ENCODE measurements at places on chromosomes 12 and 14.

GRCh38 chr12:120404271-120404670, 33.6 kb upstream of the COX6A1 start:
- DNase-seq, result no peak

GRCh38 chr14:79575032-79575431, 636.3 kb downstream of the DIO2 start:
- DNase-seq, result no peak

GRCh38 chr12:24232531-24232930, 283.1 kb upstream of the SOX5 start:
- DNase-seq, result no peak

DNA sequence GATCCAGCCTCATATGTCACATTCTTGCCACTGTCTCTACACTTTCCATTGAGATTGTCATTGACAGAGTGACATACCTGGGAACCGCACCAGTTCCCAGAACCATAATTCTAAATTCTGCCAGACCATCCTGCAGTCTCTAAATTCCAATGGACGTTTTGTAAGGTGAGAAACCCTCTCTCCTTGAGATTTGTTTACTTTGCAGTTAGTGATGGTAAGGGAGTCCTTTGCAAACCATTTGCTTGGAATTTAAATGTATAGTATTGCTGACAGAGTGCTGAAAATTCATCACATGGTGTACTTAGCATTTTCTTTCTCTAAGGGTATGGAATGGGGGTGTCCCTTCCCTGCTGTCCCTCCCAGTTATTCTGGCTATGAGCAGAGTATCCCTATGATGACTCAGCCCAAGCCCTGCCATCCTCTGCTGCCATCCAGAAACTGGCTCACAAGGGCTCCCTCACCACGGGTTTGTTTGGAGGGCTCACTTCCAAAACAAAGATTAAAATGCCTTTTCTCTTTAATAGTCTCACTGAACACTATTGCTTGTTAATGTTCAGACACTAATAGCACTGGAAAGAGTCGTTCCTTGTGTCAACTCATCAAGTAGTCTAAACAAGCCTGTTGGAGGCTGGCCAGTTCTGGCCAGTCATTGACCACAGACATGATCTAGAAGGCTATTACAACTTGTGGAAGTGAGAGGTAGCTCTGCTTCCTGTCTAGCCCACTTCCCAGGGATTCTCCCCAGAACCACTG, 129.0 kb upstream of the HMGA2 start:
- DNase-seq, result peak; percentile 15

DNA sequence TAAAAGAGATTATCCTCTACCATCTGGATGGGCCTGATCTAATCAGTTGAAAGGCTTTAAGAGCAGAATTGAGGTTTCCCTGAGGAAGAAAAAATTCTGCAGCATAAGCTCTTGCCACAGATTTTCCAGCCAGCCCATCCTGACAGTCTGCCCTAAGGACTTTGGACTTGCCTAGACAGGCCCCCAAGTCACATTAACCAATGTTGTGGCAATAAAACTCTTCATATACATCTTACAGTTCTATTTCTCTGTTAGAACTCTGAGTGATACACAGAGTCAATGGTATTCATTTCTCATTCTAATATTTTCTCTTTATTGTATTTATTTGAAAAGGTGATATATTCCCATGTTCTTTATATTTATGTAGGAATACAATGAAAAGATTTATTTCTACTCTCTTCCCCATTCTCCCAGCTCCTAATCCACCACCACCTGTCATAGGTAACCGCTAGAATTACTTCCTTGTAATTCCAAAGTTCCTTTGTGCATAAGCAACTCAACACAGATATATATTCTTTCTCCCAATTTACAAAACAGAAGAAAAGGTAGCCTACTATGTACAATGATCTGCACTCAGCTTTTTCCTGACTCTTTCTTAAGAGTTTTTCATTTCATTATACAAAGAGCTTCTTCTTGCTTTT, 182.1 kb downstream of the CAPZA3 start:
- DNase-seq, result no peak

GRCh38 chr12:107663277-107663676, 22.3 kb upstream of the PWP1 start:
- DNase-seq, result no peak

DNA sequence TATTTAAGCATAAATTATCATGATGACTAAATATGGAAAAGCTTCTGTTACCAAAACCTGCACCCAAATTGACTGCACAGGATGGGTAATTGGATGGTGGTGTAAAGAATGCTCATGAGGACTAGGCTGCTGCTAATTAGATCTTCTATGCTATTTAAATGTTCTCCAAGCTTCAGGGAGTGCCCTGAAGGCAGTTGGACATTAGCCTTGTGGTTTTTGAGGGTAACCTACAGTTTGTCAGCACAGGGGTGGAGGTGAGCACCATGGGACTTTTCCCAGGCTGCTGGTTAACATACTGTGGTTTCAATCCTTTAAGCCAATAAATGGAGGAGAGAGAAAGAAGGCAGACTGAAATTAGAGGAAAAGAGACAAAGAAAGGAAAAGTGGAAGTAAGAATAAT, 145.0 kb downstream of the WIF1 start:
- DNase-seq, result no peak

DNA sequence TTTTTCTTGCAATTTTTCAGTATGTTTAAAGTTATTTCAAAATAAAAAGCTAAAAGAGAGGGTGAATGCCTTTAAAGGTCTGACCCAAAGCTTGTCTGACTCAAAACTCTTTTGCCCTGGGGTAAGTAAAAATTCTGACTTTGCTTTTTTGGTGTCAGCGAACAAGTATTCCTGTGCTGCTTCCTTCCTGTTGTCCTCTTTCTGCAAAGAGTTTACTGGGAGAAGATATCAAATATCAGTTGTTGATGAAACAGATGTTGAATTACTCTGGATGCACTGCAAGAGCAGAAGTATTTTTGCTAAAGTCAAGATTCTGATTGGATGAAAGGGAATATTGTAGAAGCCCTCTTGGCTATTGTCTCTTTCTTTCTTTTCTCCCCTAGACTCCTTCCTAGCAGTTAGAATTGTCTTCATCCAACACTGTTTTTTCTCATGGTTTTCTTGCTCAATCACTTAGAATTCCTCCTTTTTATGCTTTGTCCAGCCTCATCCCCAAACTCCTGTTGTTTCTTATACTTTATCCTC, 62.0 kb downstream of the DACT1 start:
- no peak for DNase-seq

GRCh38 chr14:25750436-25750835, 700.5 kb upstream of the STXBP6 start:
- DNase-seq, result no peak

- DNase-seq, result no peak
Observed at GRCh38 chr12:119594399-119594730, 791 bp downstream of the TMEM233 start.

GRCh38 chr12:105257321-105257728, 21.4 kb upstream of the APPL2 start:
- no peak for DNase-seq

DNA sequence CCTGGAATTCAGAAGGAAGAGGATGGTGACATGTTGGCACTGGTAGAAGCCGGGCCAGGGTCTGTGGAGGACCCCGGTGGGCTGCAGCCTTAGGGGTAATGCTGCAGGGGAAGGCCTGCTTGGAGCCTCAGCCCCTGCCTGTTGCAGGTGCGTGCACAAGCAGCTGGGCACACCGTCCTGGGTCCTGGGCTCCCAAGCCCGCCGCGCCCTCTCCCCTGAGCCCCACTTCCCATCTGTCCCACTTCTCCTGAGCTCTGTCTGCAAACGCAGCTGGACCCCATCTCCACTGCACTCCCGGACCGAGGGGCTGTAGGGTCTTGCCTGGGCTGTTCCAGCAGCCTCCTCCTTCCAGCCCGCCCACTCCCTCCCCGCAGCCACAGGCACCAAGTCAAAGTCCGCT, 116.8 kb downstream of the GLT1D1 start:
- DNase-seq, result no peak

GRCh38 chr14:44830371-44830770, 131.4 kb downstream of the KLHL28 start:
- DNase-seq, result no peak

DNA sequence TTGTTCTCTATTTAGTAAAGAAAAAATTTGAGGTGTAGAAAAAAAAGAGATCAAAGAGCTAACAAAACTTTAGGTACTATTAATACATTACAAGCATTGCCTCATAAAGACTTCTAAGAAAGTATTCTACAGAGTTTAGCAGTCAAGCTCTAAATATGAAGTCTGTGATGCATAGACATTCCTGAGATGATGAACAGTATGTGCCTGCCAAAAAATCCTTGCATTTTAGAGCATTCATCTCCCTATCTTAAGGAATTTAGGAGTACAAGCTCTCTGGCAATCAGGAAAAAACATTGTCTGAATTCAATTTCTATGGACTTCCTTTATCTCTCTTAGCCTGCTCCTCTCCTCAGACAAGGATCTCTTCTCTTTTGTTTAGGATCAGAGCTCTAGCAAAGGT, 202.6 kb upstream of the LRFN5 start:
- peak; percentile 91 for DNase-seq

DNA sequence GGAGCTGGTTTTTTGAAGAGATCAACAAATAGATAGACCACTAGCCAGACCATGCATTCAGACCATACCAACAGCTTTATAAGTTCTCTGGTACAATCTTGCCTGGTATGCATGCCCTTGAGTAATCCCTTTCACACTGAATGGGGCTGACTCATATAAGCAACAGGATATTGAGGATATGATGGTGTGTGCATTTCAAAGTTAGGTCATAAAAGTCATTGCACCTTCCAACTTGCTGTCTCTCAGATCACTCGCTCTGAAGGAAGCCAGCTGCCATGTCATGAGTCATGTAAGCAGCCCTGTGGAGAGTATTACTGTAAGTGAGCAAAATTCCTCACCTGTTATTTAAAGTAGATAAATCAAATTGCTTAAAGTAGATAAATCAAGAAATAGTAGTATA, 45.0 kb upstream of the OR6J1 start:
- peak; percentile 30 for DNase-seq

DNA sequence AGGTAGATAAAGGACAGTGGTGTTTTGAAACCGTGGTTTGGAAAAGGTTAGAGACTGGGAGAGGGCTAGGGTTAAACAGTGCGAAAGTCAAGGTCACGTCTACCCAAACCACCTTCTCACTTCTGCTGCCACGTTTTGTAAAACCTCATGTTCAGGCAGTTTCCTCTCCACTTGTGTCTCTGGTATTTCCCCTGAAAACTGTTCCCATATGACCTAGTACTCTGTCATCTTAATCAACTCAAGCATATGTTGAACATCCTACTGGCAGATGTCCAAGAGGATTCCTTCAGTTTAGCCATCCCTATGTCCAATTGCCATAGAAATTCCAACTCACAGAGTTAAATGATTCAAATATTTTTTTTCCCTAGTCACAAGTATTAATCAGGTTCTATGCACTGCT, 17.4 kb downstream of the CLEC4C start:
- no peak for DNase-seq

DNA sequence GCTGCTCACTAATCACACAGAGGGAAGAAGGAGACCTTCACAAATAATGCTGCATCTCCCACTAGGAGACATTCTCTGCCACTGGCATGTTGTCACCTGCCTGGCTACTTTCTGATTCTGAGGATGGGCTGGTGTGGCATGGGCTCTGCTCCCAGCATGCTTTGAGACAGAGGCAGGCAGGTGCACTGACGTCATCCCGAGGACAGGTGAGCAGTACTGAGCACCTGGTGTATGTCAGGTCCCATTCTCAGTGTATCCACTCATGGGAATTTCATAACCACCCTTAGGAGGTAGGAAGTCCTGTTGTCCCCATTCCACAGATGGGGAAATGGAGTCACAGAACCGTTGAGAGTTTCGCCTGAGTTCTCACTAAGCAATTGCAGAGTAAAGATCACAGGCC, 597.9 kb downstream of the VRK1 start:
- no peak for DNase-seq

- DNase-seq, result no peak
Observed at GRCh38 chr12:75872762-75873161, 158.8 kb downstream of the PHLDA1 start.

GRCh38 chr12:77070800-77071449, 5.6 kb upstream of the E2F7 start:
- DNase-seq, result no peak

- no peak for DNase-seq
Observed at GRCh38 chr14:88044776-88045446, 40.0 kb downstream of the GPR65 start.

- no peak for DNase-seq
Observed at GRCh38 chr12:79687711-79688260, 3.0 kb downstream of the PAWR start.

GRCh38 chr12:43214166-43214565, 337.8 kb downstream of the ADAMTS20 start:
- DNase-seq, result no peak

DNA sequence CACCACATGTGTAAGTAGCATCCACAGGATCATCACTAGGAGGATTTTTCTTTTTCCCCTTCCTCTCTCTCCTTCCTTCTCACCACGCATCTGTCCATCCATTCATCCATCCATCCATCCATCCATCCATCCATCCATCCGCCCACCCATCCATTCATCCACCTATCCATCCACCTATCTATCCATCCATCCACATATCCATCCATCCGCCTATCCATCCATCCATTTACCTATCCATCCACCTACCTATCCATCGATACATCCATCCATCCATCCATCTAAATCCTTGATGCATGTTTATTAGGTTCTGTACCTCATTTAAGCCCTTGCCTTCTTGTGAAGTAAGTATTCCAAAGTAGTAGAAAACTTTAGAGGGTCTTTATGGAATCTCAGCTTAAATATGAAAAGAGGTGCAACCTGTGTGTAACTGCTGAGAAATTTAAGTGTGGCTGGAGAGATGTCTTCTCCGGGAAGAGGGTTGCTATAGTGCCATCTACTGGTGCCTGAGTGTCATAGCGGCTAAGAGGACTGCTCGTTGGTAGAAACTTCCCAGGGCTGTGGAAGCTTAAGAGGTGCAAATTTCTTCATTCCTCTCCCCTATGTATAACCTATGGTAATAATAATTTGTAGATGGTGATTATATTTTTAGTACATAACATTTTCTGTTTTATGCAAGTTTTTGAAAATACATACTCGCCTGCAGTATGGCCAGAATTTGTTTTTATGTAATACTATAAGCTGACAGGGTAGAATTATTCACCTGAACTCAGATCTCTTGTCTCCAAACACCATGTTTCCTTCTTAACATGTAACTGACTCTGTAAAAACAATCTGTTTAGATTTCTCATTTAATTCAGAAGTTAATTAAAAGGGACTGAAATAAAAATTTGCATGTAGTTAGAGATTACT, 46.0 kb downstream of the MYO1H start:
- peak; percentile 65 for DNase-seq

DNA sequence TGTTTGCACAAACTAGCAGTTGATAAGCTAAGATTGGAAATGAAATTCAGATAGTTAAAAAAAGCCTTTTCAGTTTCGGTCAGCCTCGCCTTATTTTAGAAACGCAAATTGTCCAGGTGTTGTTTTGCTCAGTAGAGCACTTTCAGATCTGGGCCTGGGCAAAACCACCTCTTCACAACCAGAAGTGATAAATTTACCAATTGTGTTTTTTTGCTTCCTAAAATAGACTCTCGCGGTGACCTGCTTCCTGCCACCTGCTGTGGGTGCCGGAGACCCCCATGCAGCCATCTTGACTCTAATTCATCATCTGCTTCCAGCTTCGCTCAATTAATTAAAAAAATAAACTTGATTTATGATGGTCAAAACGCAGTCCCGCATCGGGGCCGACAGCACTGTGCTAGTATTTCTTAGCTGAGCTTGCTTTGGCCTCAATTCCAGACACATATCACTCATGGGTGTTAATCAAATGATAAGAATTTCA, 335.6 kb downstream of the TMEM121 start:
- no peak for DNase-seq

All from umbilical cord (tissue), 2 donors.